A673 (cell line): ENCODE measurements at places on chromosomes 16 and 17. TPM values are rescaled to one million over a fixed set of nuclear protein-coding genes. Genes with fewer than 3 reads are reported as not detected.

GRCh38 chr17:77770331-77771105 lies 188.0 kb upstream of the TNRC6C start:
- no peaks in the 10 kb centered on the region for H3K36me3 ChIP-seq
- H3K27ac ChIP-seq = no peak overlapping the region
- no peaks in the 10 kb centered on the region for H3K4me1 ChIP-seq
- H3K27me3 ChIP-seq = no peaks in the 10 kb centered on the region

DNA sequence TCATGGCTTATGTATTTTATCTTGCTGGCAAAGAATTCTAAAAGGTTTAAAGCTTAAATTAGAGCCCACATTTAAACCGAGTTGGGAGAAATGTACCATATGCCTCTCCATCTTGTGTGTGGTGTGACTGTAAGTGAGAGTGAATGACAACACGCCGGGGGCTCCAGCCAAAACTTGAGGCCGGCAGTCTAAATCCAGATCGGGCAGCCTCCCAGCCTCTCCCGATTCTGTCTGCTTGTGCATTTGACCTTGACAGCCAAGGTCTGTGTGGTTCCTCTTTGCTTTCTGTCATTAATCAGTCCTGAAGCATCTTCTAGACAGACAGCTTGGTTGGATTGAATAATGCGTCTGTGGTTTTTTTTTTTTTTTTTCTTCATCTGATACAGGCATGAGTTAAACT lies 1093.2 kb upstream of the EEF2KMT start:
- no peaks in the 10 kb centered on the region for H3K36me3 ChIP-seq
- no peaks in the 10 kb centered on the region for H3K4me1 ChIP-seq
- H3K27ac ChIP-seq = no peak overlapping the region
- no peak for DNase-seq
- H3K27me3 ChIP-seq = no peaks in the 10 kb centered on the region

- H3K36me3 ChIP-seq = no peaks in the 10 kb centered on the region
- no peak overlapping the region for H3K27ac ChIP-seq
- peaks cover 8% of the 10 kb centered on the region for H3K4me1 ChIP-seq
- no peaks in the 10 kb centered on the region for H3K27me3 ChIP-seq
- DNase-seq = peak; percentile 52
Measured at GRCh38 chr17:63685041-63685440, 14.9 kb downstream of the LIMD2 start.

DNA sequence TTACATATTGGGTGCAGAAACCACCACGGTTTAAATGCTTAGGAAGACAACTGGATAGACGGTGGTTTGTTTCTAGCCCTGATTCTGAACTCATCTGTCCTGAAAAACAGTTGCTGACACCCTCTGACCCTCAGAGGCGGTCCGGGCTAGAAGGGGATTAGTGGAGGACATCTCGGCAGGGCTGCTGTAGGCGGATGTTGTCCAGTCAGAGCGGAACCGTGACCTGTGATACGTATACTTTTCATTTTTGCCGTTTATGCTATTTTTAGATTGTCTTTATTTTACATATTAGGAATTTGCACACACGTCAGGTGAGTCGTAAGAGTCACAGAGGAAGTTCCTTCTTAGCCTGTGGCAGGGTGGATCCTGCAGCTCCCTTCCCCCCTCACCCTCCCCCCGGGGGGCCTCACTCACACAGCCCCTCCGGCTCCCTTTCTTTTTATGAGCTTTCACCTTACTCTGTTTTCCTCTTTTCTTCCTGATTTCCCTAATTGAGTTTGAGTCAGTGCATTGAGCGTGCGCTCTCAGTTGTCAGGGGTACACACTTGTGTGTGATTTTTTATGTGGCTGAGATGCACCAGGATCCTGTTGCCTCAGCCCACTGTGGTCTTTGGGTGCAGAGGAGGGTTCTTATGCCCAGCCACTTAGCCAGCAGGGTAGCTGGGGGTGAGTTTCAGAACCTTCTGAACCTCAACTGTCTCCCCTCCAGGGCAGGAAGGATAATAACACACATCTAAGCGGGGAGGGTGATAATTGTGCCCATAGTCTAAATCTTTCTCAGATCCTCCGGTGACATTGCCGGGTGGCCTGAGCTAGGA lies 211.1 kb upstream of the CHMP6 start:
- H3K4me3 ChIP-seq = no peak overlapping the region
- H3K4me1 ChIP-seq = peaks cover 28% of the 10 kb centered on the region
- no peak overlapping the region for H3K27ac ChIP-seq

GRCh38 chr17:81710514-81711308 lies 1.4 kb upstream of the SLC25A10 start:
- H3K4me3 ChIP-seq = no peak overlapping the region
- peak overlapping the region; percentile 16 for H3K27ac ChIP-seq
- peaks cover 39% of the 10 kb centered on the region for H3K36me3 ChIP-seq
- peaks cover 19% of the 10 kb centered on the region for H3K4me1 ChIP-seq

The KRTAP3-2 gene
- not detected in 2 replicates for total RNA-seq
